Mesothelial cell of epicardium (in vitro differentiated cells): ENCODE measurements at places on chromosomes 13 and 19.

DNA sequence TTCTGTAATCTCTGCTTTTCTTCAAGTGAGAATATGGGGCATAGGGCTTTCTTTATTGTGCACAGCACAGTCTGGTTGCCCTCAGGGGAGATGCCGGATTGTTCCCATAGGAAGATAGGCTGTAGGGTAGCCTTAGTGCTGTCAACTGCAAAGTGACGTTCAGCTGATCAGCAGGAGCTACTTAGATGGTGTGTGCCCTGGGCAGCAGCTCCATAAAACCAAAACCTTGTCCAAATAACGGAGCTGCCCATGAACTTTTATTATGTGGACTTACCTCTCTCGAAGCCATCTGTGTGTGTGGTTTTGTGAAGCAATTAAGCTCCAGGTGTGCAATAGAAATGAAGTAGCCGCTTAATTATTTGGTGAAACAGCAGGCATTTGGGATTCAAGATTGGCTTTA is 120.0 kb upstream of the RNF113B start:
- H3K27me3 ChIP-seq = no peaks in the 10 kb centered on the region
- no peak overlapping the region for H3K27ac ChIP-seq
- peaks cover 55% of the 10 kb centered on the region for H3K4me1 ChIP-seq
- no peak for DNase-seq
- no peak overlapping the region for H3K4me3 ChIP-seq

DNA sequence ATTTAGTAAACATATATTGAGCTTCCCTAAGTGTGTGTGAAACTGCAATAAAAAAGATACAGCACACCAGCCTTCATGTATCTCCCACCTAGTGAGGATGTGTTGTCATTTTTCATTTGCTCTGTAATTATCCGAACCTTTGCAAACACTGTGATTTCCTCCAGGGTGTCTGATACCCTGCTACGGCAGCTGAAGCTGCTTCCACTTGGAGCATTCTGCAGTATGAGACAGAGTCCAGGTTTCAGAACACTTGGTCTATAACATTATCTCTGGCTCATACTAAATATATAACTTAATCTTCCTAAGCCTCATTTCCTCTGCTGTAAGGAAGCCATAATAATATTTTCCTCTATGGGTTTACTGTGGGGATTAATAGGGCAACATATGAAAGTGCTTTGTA is 1338.1 kb upstream of the SLC10A2 start:
- H3K4me3 ChIP-seq = no peak overlapping the region
- H3K4me1 ChIP-seq = peaks cover 11% of the 10 kb centered on the region
- H3K27ac ChIP-seq = peak overlapping the region; percentile 70
- H3K36me3 ChIP-seq = peaks cover 10% of the 10 kb centered on the region
- DNase-seq = no peak

GRCh38 chr19:48760504-48761205 is 5.3 kb downstream of the FGF21 start:
- no peak for DNase-seq
- no peak overlapping the region for H3K27ac ChIP-seq
- H3K4me1 ChIP-seq = no peaks in the 10 kb centered on the region
- H3K27me3 ChIP-seq = peaks cover 35% of the 10 kb centered on the region
- no peak overlapping the region for H3K4me3 ChIP-seq

DNA sequence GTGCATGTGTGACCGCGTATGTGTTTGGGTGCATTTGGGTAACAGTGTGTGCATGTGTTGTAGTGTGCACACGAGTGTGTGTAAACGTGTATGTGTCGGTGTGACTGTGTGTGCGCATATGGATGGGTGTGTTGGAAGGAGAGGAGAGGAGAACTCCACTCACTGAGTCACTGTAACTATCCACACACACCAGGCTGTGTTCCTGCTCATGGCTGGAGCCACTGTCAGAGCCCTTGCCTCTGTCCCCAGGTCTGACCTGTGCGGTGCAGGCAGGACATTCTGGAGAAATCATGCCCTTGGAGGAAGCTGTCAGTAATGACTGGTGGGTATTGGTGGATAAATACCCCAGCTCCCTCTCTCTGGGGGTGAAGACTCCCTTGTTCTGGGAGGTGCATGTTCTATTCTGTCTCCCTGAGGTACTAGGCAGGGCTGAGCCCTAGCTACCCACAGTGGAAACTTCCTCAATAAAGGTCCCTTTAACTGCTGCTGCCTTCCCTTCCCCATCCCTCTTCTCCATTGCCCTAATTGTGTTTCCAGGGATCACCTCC is 48.4 kb downstream of the CYP4F22 start:
- H3K27ac ChIP-seq = no peak overlapping the region

GRCh38 chr19:47350630-47351029 is 1.5 kb downstream of the DHX34 start:
- H3K36me3 ChIP-seq = peaks cover 20% of the 10 kb centered on the region
- peak overlapping the region; percentile 52 for H3K4me3 ChIP-seq
- no peak for DNase-seq
- peak overlapping the region; percentile 19 for H3K27ac ChIP-seq

- H3K27ac ChIP-seq = no peak overlapping the region
- no peak overlapping the region for H3K4me3 ChIP-seq
- H3K36me3 ChIP-seq = no peaks in the 10 kb centered on the region
- no peak for DNase-seq
These were observed 917.6 kb downstream of the PCDH9 start for GRCh38 chr13:66312312-66313087.

- no peak for DNase-seq
- H3K4me1 ChIP-seq = peaks cover 13% of the 10 kb centered on the region
- peaks cover 2% of the 10 kb centered on the region for H3K36me3 ChIP-seq
- H3K27me3 ChIP-seq = no peaks in the 10 kb centered on the region
These were observed 64.9 kb upstream of the MEDAG start for GRCh38 chr13:30841154-30841553.

- H3K4me1 ChIP-seq = peaks cover 11% of the 10 kb centered on the region
- no peak overlapping the region for H3K27ac ChIP-seq
- no peak for DNase-seq
- H3K27me3 ChIP-seq = no peaks in the 10 kb centered on the region
These were observed 2464.5 kb downstream of the PCDH9 start for GRCh38 chr13:64765636-64766035.

- H3K4me3 ChIP-seq = no peak overlapping the region
- no peak for DNase-seq
- no peaks in the 10 kb centered on the region for H3K4me1 ChIP-seq
- H3K27me3 ChIP-seq = no peaks in the 10 kb centered on the region
- no peak overlapping the region for H3K27ac ChIP-seq
These were observed 26.8 kb upstream of the CEACAM21 start for GRCh38 chr19:41548954-41549688.

DNA sequence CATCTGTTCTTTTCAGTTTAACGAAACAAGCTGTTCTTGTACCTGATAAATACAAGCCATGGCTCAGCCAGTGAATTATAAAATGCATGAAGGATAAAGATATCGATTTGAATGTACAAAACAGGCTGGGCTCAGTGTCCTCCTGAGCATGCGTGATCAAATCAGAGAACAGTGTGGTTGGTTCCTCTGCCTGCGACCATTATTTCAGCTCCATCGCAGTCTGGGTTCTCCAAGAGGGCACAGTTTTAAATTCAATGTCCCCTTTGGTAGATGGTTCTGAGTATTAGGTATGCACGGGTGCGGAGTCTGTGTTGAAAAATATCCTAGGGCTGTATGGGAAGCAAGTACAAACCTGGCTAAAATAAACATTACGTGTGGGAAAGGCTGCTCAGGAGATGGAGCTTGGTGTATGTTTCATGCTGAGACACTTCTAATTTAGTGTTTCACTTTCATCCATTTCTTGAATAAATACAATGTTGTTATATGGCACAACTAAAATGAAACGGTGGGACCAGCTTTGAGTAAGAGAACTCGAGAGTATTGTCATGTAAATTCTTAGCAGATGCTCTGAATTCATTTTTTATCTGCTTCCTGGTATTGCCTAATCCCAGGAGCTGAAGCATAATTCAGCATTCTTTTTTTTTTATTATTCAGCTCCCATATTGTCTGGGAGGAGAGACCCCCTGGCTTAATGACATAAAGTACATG is 458.7 kb downstream of the MYO16 start:
- no peak overlapping the region for H3K27ac ChIP-seq
- no peaks in the 10 kb centered on the region for H3K36me3 ChIP-seq

- peaks cover 29% of the 10 kb centered on the region for H3K4me1 ChIP-seq
- H3K27ac ChIP-seq = peak overlapping the region; percentile 79
- no peak for DNase-seq
- no peaks in the 10 kb centered on the region for H3K27me3 ChIP-seq
These were observed 256.9 kb downstream of the SPRY2 start for GRCh38 chr13:80083853-80084676.

DNA sequence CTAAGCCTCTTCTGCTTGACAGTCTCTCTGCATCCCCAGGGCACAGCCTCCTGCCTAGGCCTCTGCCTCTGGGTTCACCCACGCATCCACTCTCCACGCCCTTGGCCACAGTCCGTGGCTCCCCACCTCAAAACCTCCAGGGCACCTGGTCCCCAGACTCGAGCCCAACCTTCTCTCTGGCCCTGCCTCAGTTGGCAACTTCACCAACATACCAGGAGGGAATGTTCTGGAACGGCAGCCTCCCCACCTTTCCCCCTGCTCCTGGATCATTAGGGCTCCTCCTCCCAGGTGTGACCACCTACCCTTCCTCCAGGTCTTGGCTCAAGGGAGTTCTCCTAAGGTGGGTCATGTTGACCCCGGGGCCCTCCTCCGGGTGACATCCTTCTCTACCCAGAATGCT is 69.1 kb downstream of the SOX1 start:
- H3K36me3 ChIP-seq = no peaks in the 10 kb centered on the region
- no peak overlapping the region for H3K4me3 ChIP-seq
- H3K4me1 ChIP-seq = no peaks in the 10 kb centered on the region
- no peak for DNase-seq

GRCh38 chr19:15562861-15563260 is 52.2 kb upstream of the CYP4F8 start:
- no peak overlapping the region for H3K27ac ChIP-seq
- H3K4me1 ChIP-seq = no peaks in the 10 kb centered on the region
- no peaks in the 10 kb centered on the region for H3K27me3 ChIP-seq
- H3K36me3 ChIP-seq = no peaks in the 10 kb centered on the region

DNA sequence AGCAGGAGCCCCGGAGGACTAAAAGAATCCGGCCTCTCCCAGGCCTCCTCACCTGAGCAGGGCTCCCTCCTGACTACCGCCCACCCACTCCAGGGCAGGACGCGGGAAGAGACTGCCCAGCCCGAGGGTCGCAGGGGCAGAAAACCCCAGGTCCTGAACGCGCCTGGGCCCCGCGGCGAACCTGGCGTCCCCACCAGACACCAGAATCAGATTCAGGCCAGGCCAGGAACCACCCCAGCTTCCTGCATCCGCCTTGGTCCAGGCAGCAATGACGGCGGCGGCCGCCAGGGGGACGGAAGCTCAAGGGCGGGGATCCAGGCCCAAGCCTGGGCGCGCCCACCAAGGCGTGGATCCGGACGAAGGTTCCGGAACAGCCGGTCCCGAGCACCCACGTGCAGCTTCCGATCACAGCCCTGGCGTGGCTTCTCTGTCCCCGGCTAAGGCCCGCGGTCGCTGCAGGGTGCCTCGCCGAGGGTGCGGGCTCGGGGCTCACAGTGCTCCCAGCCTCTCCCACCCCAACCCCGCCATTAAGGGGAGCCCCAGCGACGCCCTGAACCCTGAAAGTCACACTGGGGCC is 3.6 kb downstream of the LGALS7 start:
- H3K4me1 ChIP-seq = no peaks in the 10 kb centered on the region
- no peaks in the 10 kb centered on the region for H3K27me3 ChIP-seq
- H3K4me3 ChIP-seq = peak overlapping the region; percentile 4
- peak; percentile 87 for DNase-seq

GRCh38 chr13:112931028-112931934 is 37.7 kb upstream of the MCF2L start:
- DNase-seq = no peak
- H3K27me3 ChIP-seq = no peaks in the 10 kb centered on the region
- H3K27ac ChIP-seq = peak overlapping the region; percentile 90
- peak overlapping the region; percentile 33 for H3K4me3 ChIP-seq

DNA sequence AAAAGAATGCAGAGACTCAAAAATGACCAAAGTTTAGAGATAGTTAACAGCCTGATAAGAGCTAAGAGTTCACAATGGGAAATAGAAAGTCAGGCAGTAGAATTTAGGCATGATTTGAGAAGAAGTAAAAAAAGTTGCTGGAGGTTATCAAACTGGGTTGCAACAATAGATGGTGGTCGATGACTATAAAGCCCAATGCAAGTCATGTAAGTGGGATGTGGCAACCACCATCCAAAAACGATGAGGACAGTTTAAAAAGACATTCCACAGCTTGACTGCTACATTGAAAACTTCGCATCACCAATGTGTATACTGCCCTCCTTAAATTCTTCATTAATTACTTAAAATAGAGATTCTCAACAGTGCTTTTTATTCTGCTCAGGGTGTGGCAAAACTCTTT is 19.7 kb downstream of the ELF1 start:
- no peak overlapping the region for H3K4me3 ChIP-seq
- peaks cover 37% of the 10 kb centered on the region for H3K4me1 ChIP-seq
- H3K27me3 ChIP-seq = no peaks in the 10 kb centered on the region
- peak overlapping the region; percentile 86 for H3K27ac ChIP-seq
- peaks cover 11% of the 10 kb centered on the region for H3K36me3 ChIP-seq

DNA sequence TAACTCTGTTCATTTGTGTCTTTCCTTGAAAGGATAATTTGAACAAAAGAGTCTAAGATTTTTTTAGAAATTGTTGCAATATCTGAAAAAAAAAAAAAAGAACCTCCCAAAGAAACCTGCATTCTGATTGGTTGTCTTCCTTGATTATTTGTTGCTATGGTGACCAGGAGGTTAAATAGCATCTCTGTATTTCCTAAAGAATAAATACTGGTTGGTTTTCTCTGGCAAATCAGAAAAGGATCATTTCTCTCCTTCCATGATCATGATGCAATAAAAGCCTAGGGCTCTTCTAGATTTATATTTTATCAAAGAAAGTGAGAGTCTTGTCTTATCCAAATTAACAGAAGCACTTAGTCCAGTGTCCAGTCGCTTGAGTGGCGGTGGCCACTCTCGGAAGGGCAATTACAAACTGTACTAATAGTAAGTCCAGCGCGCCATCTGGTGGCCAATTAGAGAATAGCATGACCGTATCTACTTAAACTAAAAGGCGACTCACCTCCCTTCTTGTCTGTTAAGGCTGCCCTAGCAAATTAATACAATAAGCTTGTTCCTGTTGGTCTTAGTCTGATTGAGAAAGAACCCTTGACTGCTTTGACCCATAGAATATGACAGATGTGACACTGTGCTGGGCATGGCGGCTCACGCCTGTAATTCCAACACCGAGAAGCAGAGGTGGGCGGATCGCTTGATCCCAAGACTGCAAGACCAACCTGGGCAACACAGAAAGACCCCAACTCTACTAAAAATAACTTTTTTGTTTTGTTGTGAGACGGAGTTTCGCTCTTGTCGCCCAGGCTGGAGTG is 47.0 kb upstream of the PNMA8B start:
- H3K27ac ChIP-seq = no peak overlapping the region
- no peaks in the 10 kb centered on the region for H3K36me3 ChIP-seq
- no peak overlapping the region for H3K4me3 ChIP-seq
